Hematopoietic multipotent progenitor cell treated with erythropoietin and hydrocortisone succinate and interleukin-3 and kit ligand, for 8 days (in vitro differentiated cells): ENCODE measurements at places on chromosomes 1 and 21.

GRCh38 chr1:232622378-232622777 lies 7.6 kb downstream of the SIPA1L2 start:
- no peak for DNase-seq

DNA sequence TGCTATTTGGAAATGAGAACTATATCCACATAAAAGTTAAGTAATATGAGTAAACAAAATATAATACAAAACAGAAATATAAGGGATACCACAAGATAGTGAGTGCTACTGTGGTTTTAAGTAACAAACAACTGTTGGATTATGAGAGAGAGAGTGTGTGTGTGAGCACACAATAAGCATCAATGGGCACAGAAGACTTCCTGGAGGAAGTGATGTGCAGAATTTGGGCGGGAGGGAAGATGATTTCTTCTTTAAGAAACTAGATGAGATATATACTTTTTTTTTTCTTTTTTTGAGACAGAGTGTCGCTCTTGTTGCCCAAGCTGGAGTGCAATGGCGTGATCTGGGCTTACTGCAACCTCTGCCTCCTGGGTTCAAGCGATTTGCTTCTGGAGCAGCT lies 7.9 kb upstream of the IER5 start:
- no peak for DNase-seq

DNA sequence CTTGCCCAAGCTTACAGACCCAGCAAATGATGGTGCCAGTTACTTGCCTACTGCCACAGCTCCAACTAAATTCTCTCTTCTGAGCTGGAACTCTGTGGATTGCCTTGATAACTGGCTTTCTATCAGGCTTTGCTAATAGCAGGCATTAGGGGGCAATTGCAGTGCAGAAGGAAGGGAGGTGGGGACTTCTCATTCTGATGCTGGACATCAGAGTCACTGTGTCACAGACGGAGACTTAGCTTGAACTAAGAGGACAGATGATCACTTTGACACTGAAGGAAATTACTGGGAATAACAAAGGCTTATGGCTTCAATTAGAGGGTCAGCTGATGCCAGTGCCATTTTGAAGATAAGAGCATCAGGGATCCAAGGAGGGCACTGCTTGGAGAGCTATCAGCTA lies 114.5 kb downstream of the DDX20 start:
- no peak for DNase-seq

GRCh38 chr1:14300991-14301703 lies 297.3 kb upstream of the KAZN start:
- no peak for DNase-seq

DNA sequence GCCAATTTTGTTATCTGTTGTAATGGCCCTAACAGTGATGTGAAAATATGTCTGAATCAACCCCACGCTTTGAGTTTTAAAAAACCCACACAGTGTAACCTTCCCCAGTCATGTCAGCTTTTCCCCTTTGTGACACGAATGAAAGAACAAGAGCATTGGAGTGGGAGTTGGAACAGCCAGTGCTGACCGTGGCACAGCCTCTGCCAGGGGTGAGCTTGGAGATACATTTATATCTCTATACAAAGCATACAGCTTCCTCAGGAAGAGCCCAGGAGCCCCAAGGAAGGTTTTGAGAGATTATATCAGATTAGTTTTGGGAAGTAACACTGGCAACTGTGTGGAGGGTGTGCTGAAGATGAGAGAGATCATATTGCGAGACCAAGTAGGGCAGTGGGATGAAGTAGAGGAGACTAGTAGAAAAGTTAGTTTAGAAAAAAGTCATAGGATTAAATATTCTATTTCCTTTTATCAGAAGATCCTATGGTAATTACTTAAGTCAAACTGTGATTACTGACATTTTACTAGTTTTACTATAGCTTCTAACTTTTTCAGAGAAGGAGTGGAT lies 15.9 kb downstream of the LRRC8B start:
- DNase-seq = peak; percentile 35

DNA sequence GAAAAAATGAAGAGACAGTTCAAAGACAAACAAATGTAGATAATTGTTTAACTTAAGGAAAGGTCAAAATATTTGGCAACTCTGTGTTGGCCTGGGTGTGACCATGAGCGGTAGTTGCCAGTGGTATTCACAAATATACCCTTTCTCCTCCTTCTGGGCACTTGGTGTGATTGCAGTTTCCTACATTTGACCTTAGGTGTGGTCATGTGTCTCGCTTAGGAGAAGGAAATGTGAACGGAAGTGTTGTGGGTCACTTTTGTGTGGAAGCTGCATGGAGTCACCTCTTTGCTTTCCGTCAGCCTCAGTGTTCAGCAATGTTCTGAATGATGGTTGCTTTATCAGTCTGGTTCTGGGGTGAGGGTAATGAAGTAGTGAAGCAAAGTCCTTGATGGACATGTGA lies 3.4 kb upstream of the PCSK9 start:
- peak; percentile 52 for DNase-seq

- DNase-seq = no peak
These were observed 12.5 kb downstream of the RIMS3 start for GRCh38 chr1:40652979-40653378.

DNA sequence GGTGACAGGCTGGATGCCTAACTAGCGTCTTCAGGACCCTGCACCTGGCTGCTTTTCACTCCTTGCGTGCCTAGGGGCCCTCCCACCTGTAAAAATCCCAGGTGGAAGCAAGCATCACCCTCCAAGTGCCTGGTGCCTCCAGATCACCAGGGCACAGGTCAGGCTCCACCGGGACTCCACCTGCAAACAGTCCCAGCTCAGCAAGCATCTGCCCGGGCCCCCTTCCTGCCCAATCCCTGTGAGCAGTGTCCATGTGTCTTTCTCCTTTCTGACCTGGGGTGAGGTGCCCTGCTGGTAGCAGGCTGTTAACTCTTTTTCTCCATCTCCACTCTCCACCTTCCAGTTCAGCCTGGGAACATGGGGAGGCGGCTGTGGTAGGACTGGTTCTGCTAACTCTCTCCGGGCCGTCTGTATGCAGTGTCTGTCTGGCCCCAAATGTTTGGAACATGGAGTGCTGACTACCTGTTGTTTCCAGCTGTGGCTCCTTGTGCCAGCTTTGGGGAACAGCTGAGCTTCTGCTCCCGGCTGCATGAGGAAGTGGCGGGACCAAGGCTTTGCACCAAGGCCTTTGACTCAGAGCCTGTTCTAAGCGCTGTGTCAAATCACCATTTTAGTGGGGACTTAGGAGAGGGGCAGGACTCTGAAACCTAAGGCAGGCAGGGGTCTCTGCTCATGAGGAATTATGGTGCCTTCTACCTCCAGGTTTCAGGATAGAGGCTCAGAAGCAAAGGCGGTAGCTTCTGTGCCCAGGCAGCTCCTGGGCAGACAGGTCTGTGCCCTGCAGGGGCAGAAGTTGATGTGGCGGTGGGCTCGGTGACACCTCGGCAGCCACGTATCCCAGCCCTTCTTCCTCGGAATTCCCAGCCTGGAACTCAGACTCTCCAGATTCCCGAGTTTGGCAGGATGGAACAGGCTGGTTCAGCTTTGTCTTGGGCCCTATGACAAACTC lies 5.5 kb downstream of the GPR137B start:
- no peak for DNase-seq

- DNase-seq = no peak
These were observed 68.1 kb downstream of the MRPL37 start for GRCh38 chr1:54267815-54268761.

GRCh38 chr1:197907846-197908616 lies 5.6 kb downstream of the C1orf53 start:
- no peak for DNase-seq

DNA sequence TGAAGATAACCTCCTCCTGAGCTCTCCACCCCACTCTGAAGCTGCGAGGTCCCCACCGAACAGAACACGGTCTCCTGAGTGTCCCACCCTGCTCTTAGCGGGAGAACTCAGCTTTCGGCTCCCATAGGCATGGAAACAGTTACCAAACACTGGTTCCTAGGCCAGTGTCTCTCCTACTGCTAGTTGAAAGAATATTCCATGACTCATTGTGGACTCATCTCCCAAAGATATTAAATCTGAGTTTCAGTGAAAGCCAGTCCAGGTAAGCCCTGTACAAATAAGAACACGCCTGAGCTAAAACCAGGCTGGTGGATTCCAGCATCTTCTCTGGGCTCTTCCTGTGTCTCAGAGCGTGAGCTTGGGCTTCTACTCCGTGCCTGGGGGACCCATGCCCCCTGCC lies 107.5 kb upstream of the CLDN14 start:
- DNase-seq = no peak

DNA sequence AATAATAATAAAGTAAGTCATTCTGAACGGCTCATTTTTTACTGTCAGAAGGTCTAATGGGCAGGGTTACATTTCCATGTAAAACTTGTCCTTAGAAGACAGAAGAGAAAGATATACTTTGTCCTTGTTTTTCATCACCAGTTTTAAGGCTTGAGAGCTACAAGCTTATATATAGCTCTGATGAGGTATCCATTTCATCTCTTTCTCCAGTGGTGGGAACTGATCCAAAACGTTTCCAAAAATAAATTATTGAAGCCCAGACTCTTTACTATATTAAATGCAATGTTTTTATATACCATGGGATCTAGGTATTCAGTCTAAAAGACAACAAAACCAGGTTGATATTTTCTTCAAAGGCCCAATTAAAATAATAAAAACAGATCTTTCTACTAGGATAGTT lies 8.7 kb downstream of the B3GALNT2 start:
- DNase-seq = no peak

DNA sequence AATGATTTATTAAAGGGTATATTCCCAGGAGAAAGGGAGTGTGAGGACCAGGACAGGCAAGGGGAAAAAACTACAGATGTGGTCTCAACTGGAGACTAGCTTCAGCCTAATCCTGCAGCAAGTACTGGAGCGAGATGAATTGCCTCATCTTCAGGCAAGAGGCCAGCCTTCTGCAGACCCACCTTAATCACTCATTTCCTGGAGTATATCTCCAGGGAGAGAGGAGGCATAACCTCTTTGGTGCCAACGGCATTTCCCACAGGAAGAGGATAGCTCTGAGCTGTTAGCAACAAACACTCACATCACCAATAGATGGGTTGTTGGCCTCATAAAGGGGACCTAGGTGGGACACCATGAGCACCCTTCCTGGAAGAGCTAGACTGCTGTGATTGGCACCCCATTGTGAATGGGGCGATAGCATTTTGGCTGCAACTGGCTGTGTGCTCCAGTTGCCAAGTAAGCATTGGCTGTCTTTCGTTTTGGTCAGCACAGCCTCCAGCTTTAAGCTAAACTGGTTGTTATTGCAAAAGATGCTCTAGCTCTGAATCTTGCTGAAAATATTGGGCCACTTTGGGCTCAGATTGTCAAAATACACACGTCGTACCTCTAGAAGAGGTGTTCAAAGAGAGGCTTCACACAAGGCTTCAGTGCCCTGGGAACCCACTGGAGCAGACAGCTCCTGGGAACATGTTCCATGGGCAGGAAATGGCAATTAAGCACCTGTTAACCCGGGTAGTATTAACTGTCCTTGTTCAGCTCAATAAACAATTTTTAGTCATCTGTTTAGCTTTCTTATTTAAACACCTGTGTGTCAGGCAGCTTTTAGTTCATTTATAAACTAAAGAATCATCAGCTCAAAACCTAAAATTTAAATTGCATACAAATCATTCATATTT lies 314.8 kb upstream of the C1orf87 start:
- DNase-seq = no peak

- no peak for DNase-seq
These were observed 19.1 kb upstream of the LRRC3 start for GRCh38 chr21:44436111-44436611.

DNA sequence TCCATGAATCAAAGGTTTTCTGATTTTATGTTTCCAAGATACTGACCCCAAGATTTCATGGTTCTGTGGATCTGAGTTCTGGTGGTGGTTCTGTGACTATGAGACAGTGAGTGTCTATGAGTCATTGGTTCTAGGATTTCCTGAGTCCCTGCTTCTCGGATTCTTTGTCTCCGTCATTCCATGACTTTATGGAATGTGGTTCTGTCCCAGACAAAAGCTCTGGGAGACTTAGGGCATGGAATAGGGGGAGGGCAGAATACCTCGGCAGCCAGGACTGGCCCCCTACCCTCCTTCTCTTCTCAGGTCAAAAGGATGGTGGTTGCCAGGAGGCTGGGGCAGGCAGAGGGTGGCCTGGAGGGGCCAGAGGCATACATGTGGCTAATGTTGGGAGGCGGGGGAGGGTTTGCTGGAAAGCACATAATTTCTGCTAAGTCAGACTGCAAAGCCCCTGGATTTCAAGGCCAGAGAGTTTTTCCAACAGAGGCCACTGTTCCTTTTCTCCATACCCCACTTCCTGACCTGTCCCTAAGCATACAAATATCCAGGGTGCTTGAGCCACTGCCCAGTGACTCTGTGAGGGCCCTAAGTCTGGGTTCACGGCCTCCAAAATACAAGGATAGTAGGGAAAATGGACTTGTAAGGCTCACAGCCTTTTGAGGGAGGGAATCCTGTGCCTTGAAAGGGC lies 17.2 kb downstream of the CDCP2 start:
- no peak for DNase-seq

GRCh38 chr1:201536558-201536957 lies 2.4 kb upstream of the NAV1 start:
- no peak for DNase-seq

DNA sequence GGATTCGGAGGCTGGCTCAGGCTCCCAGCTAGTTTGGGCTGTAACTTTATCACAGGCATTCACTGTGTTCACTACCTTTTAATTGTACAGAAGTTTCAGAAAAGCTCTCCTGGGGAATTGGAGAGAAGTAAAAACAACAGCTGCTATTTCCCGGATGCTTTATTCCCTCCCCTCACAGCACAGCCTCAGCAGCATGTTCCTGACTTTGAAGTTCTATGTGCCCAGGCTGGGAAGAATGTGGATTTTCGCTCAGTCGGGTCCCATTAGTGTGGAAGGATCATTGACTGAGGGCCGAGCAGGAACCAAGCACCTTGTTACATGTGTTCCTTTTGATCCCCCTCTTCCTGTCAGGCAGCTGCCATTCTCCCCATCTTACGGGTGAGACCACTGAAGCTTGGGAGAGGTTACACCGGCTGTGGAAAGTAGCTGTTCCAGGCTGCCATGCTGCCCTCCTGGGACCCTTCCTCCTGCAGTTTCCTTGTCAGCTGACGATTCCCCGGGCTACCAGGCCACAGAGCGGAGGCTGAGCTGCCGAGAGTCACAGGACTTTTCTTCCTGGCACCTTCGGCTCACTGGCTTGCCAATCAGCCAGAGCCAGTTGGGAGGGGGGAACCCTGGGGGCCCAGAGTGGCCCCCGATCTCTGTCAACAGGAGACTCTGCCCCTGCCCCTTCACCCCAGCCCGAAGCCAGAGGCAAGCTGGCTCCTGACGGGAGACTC lies 223.1 kb upstream of the TMEM51 start:
- no peak for DNase-seq
